ENCODE measurements at places on chromosomes 2 and 18.

DNA sequence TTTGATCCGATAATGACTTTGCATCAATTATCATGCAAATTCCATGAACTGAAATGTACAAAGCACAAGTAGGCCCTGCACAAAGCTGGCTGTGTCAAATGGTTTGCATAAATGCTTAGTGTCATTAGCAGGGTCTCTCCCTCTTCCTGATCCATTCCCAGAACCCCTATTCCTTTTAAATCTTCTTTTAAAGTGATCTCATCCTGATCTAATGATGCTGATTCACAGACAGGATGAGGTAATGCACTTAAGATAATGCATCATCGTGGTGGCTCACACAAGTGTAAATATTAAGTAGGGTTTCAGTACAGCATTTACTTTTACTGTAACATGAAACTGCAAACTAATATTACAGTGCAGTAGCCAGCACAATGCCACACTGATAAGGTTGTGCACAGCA lies 304.8 kb upstream of the SOX11 start:
- no peaks in the 10 kb centered on the region for H3K36me3 ChIP-seq
- DNase-seq = no peak
- H3K4me3 ChIP-seq = no peak overlapping the region
- no peaks in the 10 kb centered on the region for H3K27me3 ChIP-seq
- no peak overlapping the region for H3K27ac ChIP-seq

GRCh38 chr2:42847596-42848151 lies 55.3 kb upstream of the HAAO start:
- H3K4me1 ChIP-seq = peaks cover 16% of the 10 kb centered on the region
- no peak for DNase-seq
- peaks cover 11% of the 10 kb centered on the region for H3K27me3 ChIP-seq
- H3K4me3 ChIP-seq = no peak overlapping the region
- H3K27ac ChIP-seq = no peak overlapping the region
- H3K36me3 ChIP-seq = no peaks in the 10 kb centered on the region

DNA sequence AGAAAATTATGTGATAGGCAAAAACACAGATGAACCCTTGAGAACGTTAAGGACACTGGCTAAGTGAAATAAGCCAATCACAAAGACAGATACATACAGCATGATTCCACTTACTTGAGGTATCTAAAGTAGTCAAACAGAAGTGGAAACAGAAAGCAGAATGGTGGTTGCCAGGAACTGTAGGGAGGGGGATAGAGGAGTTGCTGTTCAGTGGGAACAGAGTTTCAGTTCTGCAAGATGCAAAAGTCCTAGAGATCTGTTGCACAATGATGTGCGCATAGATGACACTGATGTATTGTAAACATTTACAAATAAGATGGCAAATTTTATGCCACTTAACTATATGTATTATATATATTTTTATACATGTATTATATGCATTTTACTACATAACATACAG lies 59.7 kb downstream of the POLE4 start:
- H3K27me3 ChIP-seq = no peaks in the 10 kb centered on the region
- H3K4me3 ChIP-seq = no peak overlapping the region
- H3K36me3 ChIP-seq = peaks cover 4% of the 10 kb centered on the region

- H3K4me1 ChIP-seq = peaks cover 12% of the 10 kb centered on the region
- H3K27me3 ChIP-seq = no peaks in the 10 kb centered on the region
- H3K36me3 ChIP-seq = peaks cover 17% of the 10 kb centered on the region
- H3K4me3 ChIP-seq = no peak overlapping the region
- H3K27ac ChIP-seq = no peak overlapping the region
Measured at GRCh38 chr2:230796280-230796862, 68.4 kb upstream of the ITM2C start.

DNA sequence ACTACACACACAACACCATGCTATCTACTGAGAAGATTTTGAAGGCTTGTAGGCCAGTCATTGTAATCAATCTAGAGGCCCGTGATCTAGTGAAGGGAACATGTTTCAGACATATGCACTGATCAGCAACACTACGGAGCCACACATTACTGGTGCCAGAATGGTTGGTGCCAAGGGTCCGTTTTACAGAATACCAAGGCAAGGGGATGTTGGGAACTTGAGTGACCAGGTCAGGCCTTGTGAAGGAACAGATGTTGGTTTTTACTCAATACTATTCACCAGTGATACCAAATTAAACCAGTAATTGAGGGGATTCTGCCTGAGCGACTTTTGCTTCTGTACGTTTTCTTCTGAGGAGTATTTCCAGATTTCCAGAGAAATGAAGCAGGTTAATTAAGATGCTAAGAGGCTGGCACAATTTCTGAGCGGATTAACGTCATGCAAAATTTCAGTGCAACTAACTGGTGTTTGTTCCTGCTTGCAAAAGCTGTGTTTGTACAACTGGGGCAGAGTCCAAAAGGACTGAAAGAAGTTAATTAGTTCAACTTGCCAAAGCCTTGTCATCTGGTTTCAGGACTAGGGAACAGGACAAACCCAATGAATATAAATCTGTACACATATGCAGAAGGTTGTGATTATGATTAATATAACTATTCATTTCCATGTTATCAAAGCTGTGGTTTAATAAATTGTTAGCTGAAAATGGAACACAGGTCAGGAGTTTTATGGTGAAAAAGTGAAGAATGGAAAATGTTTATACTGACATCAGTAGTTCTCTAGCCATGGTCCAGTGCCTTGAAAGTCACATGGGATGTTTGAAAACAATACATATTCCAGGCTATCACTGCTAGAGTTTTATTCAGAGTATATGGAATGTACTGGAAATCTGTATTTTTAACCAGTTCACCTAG lies 432.1 kb upstream of the DCC start:
- no peaks in the 10 kb centered on the region for H3K36me3 ChIP-seq
- peaks cover 2% of the 10 kb centered on the region for H3K4me1 ChIP-seq
- no peak overlapping the region for H3K4me3 ChIP-seq
- no peaks in the 10 kb centered on the region for H3K27me3 ChIP-seq

DNA sequence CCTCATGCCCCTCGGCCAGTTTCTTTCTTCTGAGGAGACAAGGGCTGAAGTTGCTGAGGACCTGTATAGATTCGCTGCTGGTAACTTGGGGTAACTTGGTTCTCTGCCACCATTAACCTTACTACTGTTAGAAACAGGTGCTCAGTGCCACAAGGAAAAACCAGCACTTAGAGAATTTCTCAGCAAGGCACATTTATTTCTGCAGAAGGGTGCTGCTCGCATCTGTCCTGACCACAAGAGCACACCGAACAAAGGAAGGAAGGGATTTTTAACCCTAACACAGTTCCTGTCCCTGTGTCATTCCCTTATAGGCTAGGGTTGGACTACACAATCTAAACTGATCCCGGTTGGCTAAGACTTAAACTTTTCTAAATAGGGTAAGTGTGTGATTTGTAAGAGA lies 154.1 kb downstream of the SOCS6 start:
- H3K27ac ChIP-seq = no peak overlapping the region
- H3K36me3 ChIP-seq = peaks cover 2% of the 10 kb centered on the region
- no peaks in the 10 kb centered on the region for H3K4me1 ChIP-seq
- no peak for DNase-seq
- no peak overlapping the region for H3K4me3 ChIP-seq
- no peaks in the 10 kb centered on the region for H3K27me3 ChIP-seq

DNA sequence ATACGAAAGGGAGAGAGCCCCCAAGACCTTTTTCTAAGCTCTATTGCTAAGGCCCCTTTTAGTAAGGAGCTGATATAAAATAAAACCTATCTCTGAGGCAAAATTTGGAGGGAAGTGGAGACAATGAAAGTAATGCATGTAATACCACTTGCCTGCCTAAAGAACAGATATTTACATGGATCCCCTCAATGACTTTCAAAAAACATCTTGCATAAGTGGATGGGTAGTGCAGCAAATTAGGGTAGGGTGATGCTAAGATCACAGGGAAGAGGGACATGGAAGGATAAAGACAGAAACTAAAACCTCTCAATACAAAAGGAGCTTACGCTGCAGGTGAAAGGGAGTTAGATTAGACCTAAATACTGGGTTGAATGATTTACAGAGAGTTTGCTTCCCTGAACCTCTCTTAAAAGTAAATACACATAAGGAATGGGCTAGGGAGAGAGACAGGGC lies 1.1 kb downstream of the ZNF513 start:
- DNase-seq = no peak
- H3K4me1 ChIP-seq = peaks cover 16% of the 10 kb centered on the region
- H3K36me3 ChIP-seq = peaks cover 22% of the 10 kb centered on the region
- H3K4me3 ChIP-seq = peak overlapping the region; percentile 92

DNA sequence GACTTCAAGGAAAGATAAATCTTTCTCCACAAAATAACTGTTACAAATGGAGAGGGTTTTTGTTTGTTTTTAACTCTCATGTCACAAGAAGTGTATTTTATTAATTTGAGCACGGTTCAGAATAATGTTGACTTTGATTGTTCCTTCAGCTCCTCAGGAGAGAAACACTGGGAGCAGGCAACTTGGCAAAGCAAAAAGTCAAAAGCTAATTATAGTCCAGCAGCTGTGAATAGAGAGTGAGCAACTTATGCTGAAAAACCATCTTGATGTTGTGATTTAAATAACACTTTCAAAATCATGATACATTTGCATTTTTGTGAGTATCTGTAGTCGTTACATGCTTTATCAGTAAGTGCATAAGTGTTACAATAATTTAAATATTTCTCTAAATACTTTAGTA lies 37.5 kb upstream of the TTN start:
- no peak for DNase-seq
- H3K4me1 ChIP-seq = no peaks in the 10 kb centered on the region
- no peak overlapping the region for H3K4me3 ChIP-seq
- no peak overlapping the region for H3K27ac ChIP-seq
- no peaks in the 10 kb centered on the region for H3K27me3 ChIP-seq

GRCh38 chr18:6221602-6222014 lies 193.1 kb downstream of the L3MBTL4 start:
- H3K36me3 ChIP-seq = peaks cover 3% of the 10 kb centered on the region
- H3K27ac ChIP-seq = no peak overlapping the region
- no peaks in the 10 kb centered on the region for H3K27me3 ChIP-seq

- H3K27ac ChIP-seq = no peak overlapping the region
- H3K4me3 ChIP-seq = no peak overlapping the region
- H3K4me1 ChIP-seq = no peaks in the 10 kb centered on the region
- H3K27me3 ChIP-seq = no peaks in the 10 kb centered on the region
- no peaks in the 10 kb centered on the region for H3K36me3 ChIP-seq
- DNase-seq = no peak
Measured at GRCh38 chr18:63579616-63580015, 7.5 kb upstream of the SERPINB13 start.

- DNase-seq = peak; percentile 47
- H3K27ac ChIP-seq = peak overlapping the region; percentile 98
- peaks cover 13% of the 10 kb centered on the region for H3K36me3 ChIP-seq
- no peaks in the 10 kb centered on the region for H3K27me3 ChIP-seq
- H3K4me3 ChIP-seq = peak overlapping the region; percentile 79
- peaks cover 13% of the 10 kb centered on the region for H3K4me1 ChIP-seq
Measured at GRCh38 chr2:219218217-219218731, 484 bp downstream of the ABCB6 start.

GRCh38 chr18:29096079-29096770 lies 919.3 kb upstream of the CDH2 start:
- H3K27ac ChIP-seq = no peak overlapping the region
- H3K27me3 ChIP-seq = no peaks in the 10 kb centered on the region

DNA sequence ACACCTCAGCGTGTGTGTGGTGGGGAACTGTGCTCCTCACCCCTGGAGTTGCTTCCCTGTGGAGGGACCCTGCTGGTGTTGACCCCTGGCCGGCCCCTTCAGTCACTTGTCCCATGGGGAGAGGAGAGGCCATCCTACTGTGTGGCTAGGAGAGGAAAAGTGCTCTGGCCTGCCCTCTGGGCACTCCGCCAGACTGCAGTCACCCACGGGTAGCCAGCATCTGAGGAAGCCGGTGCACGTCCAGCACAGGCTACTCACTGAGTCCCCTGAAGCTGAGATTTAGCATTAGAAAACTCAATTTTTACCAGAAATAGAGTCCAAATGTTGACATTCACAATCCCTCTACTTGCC lies 211.5 kb upstream of the RAB6C start:
- H3K27me3 ChIP-seq = peaks cover 18% of the 10 kb centered on the region
- no peak overlapping the region for H3K27ac ChIP-seq
- H3K4me1 ChIP-seq = no peaks in the 10 kb centered on the region
- H3K4me3 ChIP-seq = no peak overlapping the region
- no peaks in the 10 kb centered on the region for H3K36me3 ChIP-seq

- no peak for DNase-seq
- no peak overlapping the region for H3K27ac ChIP-seq
- H3K27me3 ChIP-seq = no peaks in the 10 kb centered on the region
- no peaks in the 10 kb centered on the region for H3K36me3 ChIP-seq
- H3K4me3 ChIP-seq = no peak overlapping the region
- H3K4me1 ChIP-seq = peaks cover 12% of the 10 kb centered on the region
Measured at GRCh38 chr18:75377258-75377657, 50.2 kb downstream of the SMIM21 start.

- H3K27ac ChIP-seq = no peak overlapping the region
- no peak for DNase-seq
- H3K36me3 ChIP-seq = peaks cover 17% of the 10 kb centered on the region
- H3K27me3 ChIP-seq = no peaks in the 10 kb centered on the region
- H3K4me3 ChIP-seq = no peak overlapping the region
- peaks cover 8% of the 10 kb centered on the region for H3K4me1 ChIP-seq
Measured at GRCh38 chr18:47882641-47883040, 47.8 kb downstream of the SMAD2 start.

GRCh38 chr2:236342951-236343350 lies 78.7 kb upstream of the ASB18 start:
- DNase-seq = no peak
- H3K36me3 ChIP-seq = peaks cover 13% of the 10 kb centered on the region
- no peak overlapping the region for H3K4me3 ChIP-seq
- H3K4me1 ChIP-seq = peaks cover 3% of the 10 kb centered on the region
- H3K27me3 ChIP-seq = no peaks in the 10 kb centered on the region

- DNase-seq = no peak
- no peak overlapping the region for H3K27ac ChIP-seq
- H3K36me3 ChIP-seq = peaks cover 14% of the 10 kb centered on the region
- no peak overlapping the region for H3K4me3 ChIP-seq
- H3K27me3 ChIP-seq = no peaks in the 10 kb centered on the region
- no peaks in the 10 kb centered on the region for H3K4me1 ChIP-seq
Measured at GRCh38 chr2:43787895-43788294, 14.1 kb downstream of the DYNC2LI1 start.

- peak; percentile 14 for DNase-seq
- peak overlapping the region; percentile 96 for H3K27ac ChIP-seq
- no peaks in the 10 kb centered on the region for H3K36me3 ChIP-seq
- peaks cover 18% of the 10 kb centered on the region for H3K27me3 ChIP-seq
Measured at GRCh38 chr2:114661971-114662939, 219.8 kb downstream of the DPP10 start.

DNA sequence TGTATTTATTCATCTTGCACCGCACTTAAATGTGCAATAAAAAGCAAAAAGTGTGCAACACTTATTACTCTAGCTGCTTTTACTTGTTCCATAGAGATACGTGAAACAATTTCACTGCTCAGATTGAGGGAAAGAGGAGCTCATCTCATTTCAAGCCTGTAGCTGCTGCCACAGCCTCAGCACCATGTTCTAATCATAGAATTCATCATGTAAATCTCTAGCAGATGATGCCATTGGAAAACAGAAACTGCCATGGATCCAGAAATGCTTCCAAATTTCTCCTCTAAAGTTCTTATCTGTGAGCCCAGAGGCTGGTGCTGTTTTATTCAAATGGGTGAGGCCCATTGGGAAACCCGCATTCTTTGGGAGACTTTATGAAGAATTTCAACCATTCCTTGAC lies 2.0 kb downstream of the CDC42EP3 start:
- peak overlapping the region; percentile 85 for H3K4me3 ChIP-seq
- peaks cover 54% of the 10 kb centered on the region for H3K4me1 ChIP-seq
- peaks cover 7% of the 10 kb centered on the region for H3K36me3 ChIP-seq
- no peaks in the 10 kb centered on the region for H3K27me3 ChIP-seq
- no peak overlapping the region for H3K27ac ChIP-seq

GRCh38 chr18:54268751-54269150 lies 566 bp upstream of the POLI start:
- peak overlapping the region; percentile 85 for H3K4me3 ChIP-seq
- peak overlapping the region; percentile 96 for H3K27ac ChIP-seq
- H3K27me3 ChIP-seq = no peaks in the 10 kb centered on the region
